Left lobe of liver (tissue), 2 donors: ENCODE measurements at places on chromosomes 5 and 9. TPM values are rescaled to one million over a fixed set of nuclear protein-coding genes. Genes with fewer than 3 reads are reported as not detected.
A peak's percentile ranks its signal among the peaks of the same experiment; 100 is the strongest.

- no peak for DNase-seq
Observed at GRCh38 chr5:102975045-102975444, 144.9 kb downstream of the GIN1 start.

- no peak for DNase-seq
Observed at GRCh38 chr5:137142346-137142745, 356.8 kb downstream of the SPOCK1 start.

GRCh38 chr9:22829236-22829635 lies 382.6 kb downstream of the DMRTA1 start:
- no peak for DNase-seq

DNA sequence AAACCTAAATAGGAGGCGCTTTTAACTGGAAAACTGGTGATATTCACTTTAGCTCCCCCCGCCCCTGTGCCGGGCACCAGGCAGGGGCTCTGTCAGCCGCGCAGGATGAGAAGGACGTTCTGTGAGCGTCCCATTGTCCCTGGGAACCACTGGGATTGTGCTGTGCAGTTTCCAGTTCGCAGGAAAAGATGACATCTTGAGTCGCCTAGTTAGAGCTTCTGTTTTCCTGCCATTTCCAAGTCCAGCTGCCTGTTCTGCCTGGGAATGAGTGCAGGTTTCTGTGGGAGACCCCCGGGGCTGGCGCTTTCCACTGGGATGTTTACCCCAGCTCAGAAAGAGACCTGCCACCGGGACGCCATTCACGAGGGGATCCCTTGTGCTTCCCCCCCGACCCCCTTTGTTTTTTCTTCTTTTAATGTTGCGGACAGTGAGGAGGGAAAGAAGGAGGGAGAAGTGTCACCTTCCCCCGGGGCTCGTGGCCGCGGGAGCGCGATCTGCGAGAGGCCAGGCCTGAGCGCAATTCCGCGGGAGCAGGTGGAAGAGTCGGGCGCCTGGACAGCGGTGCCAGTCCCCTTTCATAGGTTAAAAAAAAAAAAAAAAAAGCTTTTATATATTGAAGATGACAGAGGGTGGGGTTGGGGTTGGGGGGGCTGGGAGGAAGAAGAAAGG lies 121.5 kb downstream of the RMI1 start:
- no peak for DNase-seq

DNA sequence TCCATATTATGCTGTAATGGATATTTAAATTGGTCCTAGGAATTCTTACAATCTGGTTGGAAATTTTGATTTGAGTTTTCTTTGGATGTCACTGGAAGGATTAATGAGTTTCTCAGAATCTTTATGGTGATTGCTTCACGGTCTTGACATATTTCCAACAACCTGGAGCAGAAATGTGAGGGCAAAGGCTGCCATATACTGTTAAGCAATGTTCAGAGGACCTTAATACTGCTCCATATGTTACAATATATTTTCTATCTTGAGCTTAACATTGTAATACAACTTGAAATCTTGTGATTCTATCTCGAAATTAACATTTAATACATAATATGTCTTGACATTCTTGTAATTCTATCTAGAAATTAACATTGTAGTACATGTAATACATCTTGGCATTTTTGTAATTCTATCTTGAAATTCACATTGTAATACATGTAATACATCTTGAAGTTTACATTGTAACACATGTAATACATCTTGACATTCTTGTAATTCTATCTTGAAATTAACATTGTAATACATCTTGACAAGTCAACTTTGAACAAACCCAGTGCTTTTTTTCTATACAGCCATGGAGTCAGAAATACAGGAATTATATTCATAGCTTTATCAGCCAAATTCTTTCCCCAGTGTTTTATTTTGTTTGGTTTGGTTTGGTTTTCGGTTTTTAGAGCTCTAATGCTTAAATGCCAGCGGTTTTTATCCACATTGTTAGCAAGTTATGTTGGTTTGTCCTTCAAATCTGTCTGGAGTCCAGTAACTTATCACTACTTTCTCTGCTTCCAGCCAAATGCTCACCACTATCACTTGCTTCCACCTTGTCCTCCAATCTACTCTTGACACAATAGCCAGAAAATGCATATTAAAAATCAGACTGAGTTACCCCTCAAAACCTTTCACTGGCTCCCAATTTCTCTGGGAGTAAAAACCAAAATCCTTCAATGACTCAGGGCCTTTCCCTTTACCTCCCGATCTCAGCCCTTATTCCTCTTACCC lies 3.0 kb upstream of the TUT7 start:
- DNase-seq, result no peak

- DNase-seq, result no peak
Observed at GRCh38 chr9:82487935-82488312, 499.4 kb downstream of the SPATA31D1 start.

DNA sequence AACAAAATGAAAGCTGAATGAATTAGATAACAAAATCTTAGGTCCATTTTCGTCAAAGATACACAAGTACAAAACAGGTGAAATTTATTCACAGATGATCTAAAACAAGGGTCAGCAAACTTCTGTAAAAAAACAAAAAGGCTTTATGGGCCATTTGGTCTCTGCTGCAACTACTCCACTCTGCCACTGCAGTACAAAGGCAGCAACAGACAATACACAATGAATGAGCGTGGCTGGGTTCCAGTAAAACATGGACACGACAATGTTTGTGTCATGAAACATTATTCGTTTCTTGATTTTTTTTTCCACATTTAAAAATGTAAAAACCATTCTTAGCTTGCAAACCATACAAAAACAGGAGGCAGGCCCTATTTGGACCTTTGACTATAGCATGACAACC lies 71.9 kb downstream of the ECPAS start:
- no peak for DNase-seq

- DNase-seq, result no peak
Observed at GRCh38 chr5:105751908-105752307, 1918.8 kb downstream of the EFNA5 start.

DNA sequence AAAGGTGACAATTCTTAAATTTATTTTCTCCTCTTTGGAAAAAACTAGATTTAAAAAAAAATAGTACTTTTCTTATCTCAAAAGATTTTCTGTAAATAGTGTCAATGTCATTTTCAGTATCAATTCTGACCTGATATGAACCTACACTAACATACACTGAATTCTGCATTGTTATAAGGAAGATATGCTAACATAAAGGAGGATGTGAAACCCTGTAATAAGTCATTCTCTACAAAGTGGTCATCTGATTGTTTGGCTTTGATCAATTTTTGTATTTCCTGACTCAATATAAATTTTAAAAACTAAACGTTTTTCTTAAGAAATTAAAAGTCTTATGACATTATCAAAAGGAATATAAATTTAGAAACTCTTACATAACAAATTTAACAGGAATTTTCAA lies 233.6 kb upstream of the EDIL3 start:
- no peak for DNase-seq

GRCh38 chr5:83711982-83712601 lies 8.6 kb downstream of the HAPLN1 start:
- DNase-seq, result no peak

- DNase-seq, result no peak
Observed at GRCh38 chr5:10036136-10036815, 213.4 kb downstream of the ATPSCKMT start.

DNA sequence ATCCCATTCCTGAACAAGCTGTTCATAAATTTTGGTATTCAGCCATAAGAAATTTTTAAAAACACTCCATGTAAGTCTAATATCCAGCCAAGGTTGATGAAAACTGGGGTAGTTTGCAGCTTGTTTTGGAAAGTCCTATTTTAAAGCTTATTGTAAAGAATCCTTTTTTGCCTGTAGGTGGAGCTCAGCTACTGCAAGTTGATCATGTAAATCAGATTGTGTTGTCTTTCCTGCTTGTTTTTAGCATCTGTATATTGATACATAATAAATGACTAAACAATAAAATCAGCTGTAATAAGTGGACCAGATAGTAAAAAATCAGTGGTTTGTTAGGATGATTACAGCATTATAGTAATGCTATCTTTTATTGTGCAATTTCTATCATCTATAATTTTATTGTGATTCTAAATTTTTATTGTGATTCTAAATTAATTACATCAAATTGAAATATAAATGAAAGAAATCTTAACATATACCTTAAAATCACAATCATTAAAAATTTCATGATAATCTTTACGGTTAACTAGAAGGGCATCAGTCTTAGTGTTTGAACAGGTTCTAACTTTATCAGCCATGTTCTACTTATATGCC lies 42.4 kb downstream of the CWC27 start:
- no peak for DNase-seq

- DNase-seq, result no peak
Observed at GRCh38 chr5:93884254-93884653, 142.9 kb upstream of the POU5F2 start.

DNA sequence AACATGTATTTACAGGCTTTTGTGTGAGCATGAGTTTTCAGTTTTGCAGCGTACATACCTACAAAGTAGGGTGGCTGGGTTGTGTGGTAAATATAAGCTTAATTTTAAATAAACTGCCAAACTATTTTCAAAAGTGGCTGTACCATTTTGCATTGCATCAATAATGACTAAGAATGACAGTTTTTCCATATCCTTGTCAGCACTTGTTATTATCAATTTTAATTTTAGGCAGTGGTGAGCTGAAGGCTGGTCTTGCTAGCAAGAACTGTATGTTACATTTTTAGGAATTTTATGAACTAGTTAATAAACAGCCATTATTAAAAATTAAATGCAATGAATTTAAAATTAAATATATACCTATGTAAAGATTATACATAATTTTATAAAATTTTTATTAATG lies 6.6 kb downstream of the SNX2 start:
- no peak for DNase-seq

DNA sequence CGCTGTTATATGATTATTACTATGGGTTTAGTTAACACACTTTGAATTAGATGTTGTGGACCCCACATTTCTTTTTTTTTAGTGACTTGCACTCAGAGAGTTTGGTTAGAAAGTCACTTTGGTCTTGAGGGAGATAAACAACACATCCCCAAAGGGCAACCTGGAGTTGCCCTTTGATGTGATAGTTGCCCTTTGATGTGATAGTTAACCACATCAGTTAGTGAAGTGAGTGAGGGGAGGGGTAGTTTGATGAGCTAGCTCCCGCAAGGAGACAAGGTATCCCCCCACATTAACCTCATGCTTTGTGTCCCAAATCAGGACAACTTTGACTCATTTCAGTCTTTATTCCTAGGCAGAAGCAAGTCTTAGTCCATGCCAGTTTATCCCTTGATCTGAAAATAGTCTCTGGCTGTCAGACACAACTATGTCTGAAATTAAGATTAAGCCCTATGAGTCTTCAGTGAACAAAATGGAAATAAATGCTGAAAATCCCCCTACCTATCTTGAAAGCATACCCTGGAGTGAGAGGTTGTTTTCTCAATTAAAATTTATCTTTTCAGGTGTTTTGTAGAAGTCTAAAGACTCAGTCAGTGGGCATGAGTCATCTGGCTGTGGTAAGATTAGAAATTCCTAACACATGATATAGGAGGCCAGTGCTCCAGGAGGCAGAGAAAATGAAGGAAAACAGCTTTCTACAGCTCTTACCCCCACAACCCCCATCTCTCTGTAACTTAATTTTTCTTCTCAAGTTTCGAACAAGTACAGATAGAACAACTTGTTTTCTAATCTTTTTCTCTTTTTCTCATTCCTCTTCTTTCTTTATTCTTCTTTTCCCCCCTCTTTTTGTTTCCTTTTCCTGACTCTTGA lies 208.9 kb upstream of the DMRTA1 start:
- DNase-seq, result no peak

- no peak for DNase-seq
Observed at GRCh38 chr5:172573120-172573882, 67.8 kb upstream of the NEURL1B start.

GRCh38 chr9:137266162-137266527 lies 11.0 kb downstream of the NELFB start:
- DNase-seq, result peak; percentile 49

GRCh38 chr9:95491543-95492320 lies 25.0 kb downstream of the PTCH1 start:
- no peak for DNase-seq

GRCh38 chr9:132983491-132984201 lies 5.2 kb downstream of the GFI1B start:
- no peak for DNase-seq

TRAF2 gene
- 7.4 TPM for total RNA-seq

SETD9 gene
- 7.1 TPM for total RNA-seq

C9orf72 gene
- 5.6 TPM for total RNA-seq

TMED7 gene
- total RNA-seq, result 113 TPM

SLC36A3 gene
- not detected for total RNA-seq

GADD45G gene
- 17.5 TPM for total RNA-seq

RCL1 gene
- total RNA-seq, result 48.8 TPM

MAMDC4 gene
- total RNA-seq, result 28.6 TPM

SLC34A1 gene
- total RNA-seq, result 3.0 TPM

APBA1 gene
- 19.7 TPM for total RNA-seq

LOX gene
- total RNA-seq, result 2.1 TPM

PFN3 gene
- not detected for total RNA-seq

PRRX2 gene
- total RNA-seq, result not detected

TAF11L10 gene
- total RNA-seq, result not detected

PKD2L2 gene
- total RNA-seq, result not detected
